Iris pigment epithelial cell (primary cell): ENCODE measurements at places on chromosomes 2 and 18.

- DNase-seq, result peak; percentile 67
Measured at GRCh38 chr2:112048887-112049286, 6.2 kb upstream of the TMEM87B start.

- peak; percentile 31 for DNase-seq
Measured at GRCh38 chr2:199471443-199472057, 13.8 kb upstream of the SATB2 start.

DNA sequence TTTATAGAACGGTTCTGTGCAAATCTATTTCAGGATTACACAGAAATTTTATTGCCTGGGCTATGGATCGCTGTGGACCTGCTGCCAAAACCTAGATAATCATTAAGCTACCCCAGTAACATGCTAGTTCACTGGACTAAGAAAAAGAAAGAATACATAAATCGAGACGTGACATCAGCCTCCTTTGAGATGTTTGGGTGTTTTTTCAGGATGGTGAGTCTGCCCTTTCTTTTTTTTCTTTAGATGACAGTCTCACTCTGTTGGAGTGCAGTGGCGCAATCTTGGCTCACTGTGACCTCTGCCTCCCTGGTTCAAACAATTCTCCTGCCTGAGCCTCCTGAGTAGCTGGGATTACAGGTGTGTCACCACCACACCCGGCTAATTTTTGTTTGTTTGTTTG lies 52.0 kb downstream of the FHOD3 start:
- no peak for DNase-seq

DNA sequence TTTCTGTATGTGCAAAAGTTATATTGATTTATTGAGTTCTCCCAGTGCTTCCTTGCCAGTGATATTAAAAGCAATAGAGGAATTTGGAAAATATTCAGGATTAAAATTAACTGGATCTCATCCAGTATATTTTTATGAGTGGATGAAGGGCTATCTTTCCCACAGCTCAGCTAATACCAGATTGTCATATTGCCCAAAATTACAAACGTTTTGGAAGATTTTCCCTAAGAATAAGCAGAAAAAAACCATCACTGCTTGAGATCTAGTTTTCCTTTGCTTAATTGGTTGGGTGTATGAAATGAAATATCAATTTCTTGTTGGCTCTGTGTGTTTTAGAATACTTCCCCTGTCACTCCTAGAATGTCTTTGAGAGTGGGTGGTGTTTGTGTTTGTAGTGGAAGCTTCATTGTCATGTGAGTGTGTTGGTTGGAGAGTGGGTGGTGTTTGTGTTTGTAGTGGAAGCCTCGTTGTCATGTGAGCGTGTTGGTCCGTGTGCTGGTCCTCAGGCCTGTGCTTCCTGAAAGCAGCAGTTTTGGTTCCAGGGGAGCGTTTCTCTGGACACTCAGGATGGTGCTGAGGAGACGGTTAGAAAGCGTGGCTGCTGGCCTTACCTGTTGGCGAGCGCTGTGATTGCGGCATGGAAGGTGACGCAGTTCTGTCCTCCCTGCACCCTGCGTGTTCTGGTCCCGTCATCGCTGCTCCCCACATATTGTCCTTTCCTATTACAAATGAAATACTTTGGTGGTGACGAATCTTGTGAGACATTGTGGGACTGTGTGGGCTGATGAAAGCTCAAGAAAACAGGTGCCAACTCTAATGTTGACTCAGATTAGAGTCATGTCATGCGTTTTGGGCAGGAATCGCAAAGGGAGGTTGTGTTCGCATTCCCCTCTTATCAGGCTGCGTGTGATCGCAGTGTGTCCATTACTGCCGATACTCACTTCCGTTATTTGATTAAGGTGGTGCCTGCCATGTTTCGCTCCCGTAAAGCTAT lies 12.4 kb downstream of the ASB1 start:
- peak; percentile 97 for DNase-seq

- DNase-seq, result no peak
Measured at GRCh38 chr2:225076125-225076524, 33.9 kb upstream of the DOCK10 start.

GRCh38 chr2:3807853-3808252 lies 104.5 kb downstream of the DCDC2C start:
- DNase-seq, result peak; percentile 87

DNA sequence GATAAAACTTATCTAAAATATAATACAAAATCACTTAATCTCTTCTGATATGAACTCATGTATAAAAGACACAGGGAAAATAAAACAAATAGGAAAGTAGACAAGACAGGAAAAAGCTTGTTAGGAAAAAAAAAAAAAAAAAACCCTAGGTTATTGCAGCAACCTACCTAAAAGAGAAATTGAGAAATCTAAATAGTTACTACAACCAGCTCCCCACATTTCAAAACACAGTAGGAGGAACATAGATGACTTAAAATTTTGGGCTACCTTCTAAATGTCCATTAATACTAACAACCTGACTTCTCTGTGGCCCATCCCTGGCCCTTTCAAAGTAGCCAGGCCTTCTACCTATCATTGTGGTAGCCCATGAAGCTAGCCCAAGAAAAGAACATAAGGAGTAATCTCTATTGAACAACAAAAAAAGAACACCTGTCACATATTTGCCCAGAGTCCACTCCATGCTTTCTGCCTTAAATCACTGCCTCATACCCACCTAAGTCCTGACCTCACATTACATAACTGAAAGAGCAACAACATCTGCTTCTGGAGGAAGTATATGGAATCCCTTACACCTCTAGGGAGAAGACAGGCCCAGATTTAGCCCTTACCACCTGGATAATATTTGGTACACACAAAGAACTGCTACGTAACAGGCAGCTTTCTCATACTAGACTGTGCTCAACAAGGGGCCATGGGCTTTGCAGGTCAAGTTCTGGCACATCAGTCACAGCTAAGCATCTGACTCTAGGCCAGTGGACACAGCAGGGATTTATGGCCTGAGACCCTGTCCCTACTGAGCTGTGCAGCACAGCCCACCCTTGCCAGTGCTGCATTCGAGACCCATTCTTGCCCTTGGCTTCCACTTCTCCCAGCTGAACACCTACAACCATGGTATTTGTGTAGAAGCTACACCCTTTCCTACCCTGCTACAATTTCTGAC lies 8.5 kb downstream of the SUCLG1 start:
- DNase-seq, result no peak

DNA sequence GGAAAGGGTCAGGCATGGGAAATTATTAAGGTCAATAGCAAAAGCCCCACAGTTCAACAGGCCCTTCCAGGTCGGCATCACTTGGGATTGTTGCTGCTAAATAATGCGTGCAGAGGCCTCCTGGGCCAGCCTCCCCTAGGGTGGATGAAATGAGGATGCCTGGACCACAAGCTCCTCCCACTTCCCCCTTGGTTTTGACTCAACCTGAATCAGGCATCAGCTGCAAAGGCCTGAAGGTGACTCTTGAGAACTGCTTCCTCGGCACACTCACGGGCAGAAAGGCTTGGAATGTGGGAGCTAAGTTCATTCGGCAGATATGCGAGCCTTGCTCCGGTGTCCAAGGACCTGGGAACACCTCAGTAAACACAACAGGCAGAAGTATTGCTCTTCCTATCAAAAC lies 69.3 kb downstream of the MBP start:
- DNase-seq, result peak; percentile 94

DNA sequence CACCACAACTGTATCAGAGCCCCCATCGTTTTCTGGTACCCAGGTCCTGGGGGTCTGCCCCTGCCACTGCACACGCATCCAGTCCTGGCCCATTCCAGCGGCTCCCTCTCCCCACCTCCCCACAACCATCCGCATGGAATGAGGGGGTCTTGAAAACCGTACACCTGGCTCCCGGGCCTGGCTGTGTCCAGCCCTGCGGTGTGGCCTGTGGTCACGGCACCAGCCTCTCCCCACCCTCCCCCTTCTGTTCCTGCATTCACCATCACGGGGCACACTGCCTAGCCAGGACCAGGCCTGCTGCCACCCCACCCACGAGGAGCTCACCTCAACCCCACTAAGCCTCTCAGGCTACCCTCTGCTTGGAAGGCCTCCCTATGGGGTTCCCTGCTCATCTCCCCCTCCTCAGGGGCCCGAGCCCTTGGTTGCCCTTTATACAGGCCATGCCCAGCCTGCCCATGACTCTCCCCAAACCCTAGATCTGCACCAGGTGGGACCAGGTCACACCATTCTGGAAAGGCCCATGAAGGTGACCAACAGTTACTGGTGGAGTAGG lies 11.4 kb downstream of the GPR35 start:
- no peak for DNase-seq

DNA sequence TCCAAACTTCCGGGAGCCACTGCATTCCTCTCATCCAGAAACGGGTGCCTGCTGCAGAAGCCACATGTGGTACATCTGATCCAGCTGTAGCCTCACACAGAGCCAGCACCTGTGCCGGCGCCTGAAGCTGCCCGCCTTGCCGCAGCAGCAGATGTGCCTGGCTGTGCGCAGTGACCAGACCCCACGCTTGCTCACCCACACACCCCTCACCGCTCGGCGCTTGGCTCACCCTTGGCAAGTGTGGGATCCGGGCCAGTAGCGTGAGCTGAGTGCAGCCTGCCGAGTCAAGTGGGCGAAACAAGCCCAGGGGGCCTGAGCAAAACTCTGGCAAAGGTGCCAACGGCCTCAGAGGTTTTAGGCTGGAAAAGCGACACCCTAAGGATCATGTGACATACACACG lies 220.1 kb upstream of the TMEFF2 start:
- DNase-seq, result no peak

DNA sequence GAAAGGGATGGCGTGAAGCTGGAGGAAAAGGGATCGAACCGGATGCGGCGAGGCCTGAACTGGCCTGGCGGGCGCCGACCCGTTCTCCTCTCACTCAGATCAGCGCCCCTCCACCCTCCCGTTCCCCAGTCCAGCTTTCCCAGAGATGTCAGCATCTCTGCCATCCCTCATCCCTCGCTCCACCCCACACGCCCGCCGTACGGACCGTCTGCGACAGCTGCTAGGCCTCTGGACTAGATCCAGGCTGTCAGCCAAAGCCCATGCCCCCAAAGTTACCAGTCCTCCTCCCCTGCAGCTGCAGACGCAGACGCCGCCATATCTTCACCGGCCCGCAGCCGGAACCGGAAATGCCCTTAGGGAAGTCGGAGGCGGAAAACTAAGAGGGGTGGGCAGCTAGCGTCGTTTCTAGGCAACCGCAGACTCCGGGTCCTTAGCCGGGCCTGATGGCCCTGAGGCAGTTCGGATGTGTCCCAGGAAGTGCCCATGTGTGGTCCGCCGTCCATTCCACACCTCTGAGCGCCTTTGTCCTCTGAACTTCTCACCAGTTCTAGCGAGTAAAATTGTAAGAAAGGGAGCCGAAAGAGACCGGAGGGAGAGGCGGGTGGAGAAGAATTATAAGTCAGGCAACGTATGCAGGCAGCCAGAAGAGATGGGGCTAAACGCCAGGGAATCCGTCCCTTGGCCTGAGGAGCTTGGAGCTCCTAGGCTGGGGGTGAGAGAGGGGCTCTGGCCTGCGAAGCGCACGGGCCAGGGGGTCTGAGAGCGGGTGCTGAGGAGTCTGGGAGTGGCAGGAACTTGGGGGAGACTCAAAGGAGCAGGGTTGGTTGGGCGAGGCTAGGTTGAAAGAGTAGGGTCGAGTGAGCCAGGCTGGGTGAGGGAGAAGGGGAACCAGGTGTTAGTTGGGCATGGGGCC lies at the start of the genes RNF25 and STK36:
RNF25 (minus strand) TSS at position 349 of the 913 bp plus-strand sequence; CDS start at position 317, 32 bp downstream.
STK36 (plus strand) TSS at position 433 of the 913 bp plus-strand sequence. CDS start 744 bp downstream, outside the sequence.
- DNase-seq, result peak; percentile 93

DNA sequence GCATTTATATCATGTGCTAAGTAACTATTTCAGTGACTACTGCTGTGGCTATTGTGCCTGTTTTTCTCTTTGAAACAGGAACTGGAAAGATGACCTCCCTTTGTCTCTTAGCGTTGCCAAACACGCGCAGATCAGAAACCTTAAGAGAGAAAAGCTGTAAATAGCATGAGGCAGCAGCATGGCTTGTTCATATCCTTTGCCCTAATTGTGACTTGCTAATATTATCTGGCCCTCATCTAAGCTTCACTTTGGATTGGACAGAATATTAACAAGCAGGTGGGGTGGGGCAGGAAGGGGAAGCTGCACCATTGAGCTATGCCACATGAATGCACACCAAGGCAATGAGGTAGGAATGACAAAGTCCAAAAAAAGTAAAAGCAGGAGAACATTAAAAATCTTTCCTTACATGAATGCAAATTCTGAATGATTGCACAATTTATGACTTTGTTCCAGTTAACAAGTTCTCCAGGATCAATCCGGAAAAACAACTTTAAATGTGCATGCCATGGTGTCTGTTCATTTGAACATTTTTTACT lies 128.4 kb downstream of the IRS1 start:
- no peak for DNase-seq

GRCh38 chr2:63023444-63023843 lies 27.2 kb upstream of the OTX1 start:
- DNase-seq, result peak; percentile 59

- peak; percentile 5 for DNase-seq
Measured at GRCh38 chr18:44123743-44124142, 556.9 kb upstream of the SETBP1 start.

DNA sequence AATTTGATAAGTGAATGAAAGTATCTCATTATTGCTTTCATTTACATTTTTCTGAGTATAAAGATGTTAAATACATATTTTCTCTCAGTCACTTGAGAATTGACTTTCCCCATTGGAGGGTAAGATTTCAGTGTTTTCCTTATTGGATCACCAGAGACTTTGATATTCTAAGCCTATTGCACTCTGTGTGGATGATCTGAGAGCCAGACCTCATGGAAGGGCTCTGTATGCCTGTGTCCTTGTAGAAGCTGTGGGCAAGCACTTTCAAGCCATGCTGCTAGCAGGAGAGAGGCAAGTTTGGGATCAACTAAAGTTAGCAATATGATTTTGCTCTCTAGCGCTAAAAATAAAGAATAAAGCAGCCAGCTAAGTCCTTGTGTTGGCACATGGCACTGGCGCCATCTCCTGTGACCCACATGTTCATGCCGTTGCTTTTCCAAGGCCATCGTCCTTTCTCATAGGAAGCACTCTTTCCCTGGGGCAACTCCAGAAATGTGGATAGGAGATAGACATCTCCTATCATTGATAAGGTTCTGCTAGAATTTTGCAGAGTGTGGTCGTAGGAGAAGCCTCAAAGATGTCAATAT lies 72.6 kb downstream of the AOX1 start:
- no peak for DNase-seq

- no peak for DNase-seq
Measured at GRCh38 chr2:189076120-189076519, 101.9 kb downstream of the COL3A1 start.

- peak; percentile 71 for DNase-seq
Measured at GRCh38 chr2:54360055-54360792, 95.9 kb upstream of the SPTBN1 start.

- DNase-seq, result peak; percentile 77
Measured at GRCh38 chr2:39379643-39380524, 57.2 kb downstream of the MAP4K3 start.

- no peak for DNase-seq
Measured at GRCh38 chr2:232504438-232504837, 15.8 kb upstream of the PRSS56 start.

DNA sequence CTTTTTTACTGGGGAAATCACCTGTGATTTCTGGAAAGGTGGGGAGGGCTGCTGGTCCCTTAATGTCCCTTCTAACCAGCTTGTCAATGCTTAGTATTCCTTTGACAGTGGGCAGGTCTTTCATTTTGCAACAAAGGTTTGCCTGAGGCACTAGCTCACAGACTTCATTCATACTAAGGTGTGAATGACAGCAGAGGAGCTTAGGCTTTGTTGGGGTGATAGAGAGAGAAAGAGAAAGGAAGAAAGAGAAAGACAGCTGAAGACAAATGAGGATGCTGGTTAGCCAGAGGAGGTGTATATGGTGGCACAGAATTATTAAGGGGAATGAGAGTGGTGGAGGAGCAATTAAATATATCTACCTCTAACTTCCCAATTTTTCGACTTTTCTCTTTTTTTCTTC lies 28.9 kb upstream of the GTF2A1L start:
- no peak for DNase-seq
